ENCODE measurements at places on chromosomes 1 and 21. TPM values are rescaled to one million over a fixed set of nuclear protein-coding genes. Genes with fewer than 3 reads are reported as not detected.

Gene REN
- not detected for total RNA-seq

Gene BTBD19
- total RNA-seq, result 19.5 TPM

Gene CFHR2
- not detected for total RNA-seq

Gene SH3D21
- 7.2 TPM for total RNA-seq

Gene CELA2B
- total RNA-seq, result not detected

Gene EPS15
- 77.7 TPM for total RNA-seq

Gene WDR64
- total RNA-seq, result not detected

Gene GBP3
- 50.5 TPM for total RNA-seq

Gene PEAR1
- total RNA-seq, result 5.0 TPM

Gene CD84
- not detected for total RNA-seq

Gene SELE
- not detected for total RNA-seq

Gene GCSAML
- total RNA-seq, result not detected

Gene TRABD2B
- not detected for total RNA-seq

Gene ASCL5
- not detected for total RNA-seq

Gene CRNN
- not detected for total RNA-seq

Gene RNF186
- total RNA-seq, result not detected

Gene ERO1B
- total RNA-seq, result 6.3 TPM

Gene CSF3R
- 0.97 TPM for total RNA-seq

Gene ELAVL4
- not detected for total RNA-seq

Gene NEK7
- 319 TPM for total RNA-seq

Gene PGLYRP4
- not detected for total RNA-seq

Gene UMODL1
- under 0.01 TPM for total RNA-seq

Gene PMVK
- total RNA-seq, result 5.7 TPM

Gene TFF2
- total RNA-seq, result not detected

Gene LRRC3
- 1.3 TPM for total RNA-seq
